Psoas muscle (tissue), 8 donors: ENCODE measurements at places on chromosomes 6 and 20. TPM values are rescaled to one million over a fixed set of nuclear protein-coding genes. Genes with fewer than 3 reads are reported as not detected.

- DNase-seq = no peak
Measured at GRCh38 chr6:4522453-4522852, 253.8 kb upstream of the CDYL start.

DNA sequence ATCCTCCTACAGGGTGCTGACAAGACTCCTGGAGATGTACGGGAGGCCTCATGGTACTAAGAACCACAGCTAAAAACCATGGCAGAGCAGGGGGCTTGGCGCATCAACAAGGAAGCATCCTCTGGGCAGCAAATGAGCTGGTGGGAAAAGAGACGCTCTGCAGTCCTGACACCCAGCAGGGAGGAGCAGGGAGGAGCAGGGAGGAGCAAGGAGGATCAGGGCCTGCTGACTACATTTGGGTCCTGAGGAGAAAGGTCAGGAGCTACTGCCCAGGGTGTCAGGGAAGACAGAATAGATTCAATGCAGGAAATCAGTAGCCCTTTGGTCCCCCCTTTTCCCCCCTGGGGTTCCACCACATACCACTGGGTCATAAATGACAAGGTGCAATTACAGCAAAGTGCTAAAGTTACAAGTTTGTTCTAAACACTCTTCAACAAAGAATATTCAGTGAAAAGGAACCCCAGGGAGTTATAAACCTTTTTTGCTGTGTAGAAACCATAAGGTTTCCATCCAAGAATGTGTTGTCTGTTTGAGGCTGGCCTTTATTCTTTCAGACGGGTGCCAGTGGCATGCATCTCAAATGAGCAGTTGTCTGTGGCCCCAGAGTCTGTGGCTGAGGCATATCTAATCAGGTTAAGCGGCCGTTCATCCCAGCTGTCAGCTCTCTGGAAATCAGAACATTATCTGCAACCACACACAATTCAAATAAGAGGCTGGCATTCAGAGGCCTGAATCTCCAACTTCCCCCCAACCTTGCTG is 325.0 kb downstream of the CDC5L start:
- DNase-seq = no peak

DNA sequence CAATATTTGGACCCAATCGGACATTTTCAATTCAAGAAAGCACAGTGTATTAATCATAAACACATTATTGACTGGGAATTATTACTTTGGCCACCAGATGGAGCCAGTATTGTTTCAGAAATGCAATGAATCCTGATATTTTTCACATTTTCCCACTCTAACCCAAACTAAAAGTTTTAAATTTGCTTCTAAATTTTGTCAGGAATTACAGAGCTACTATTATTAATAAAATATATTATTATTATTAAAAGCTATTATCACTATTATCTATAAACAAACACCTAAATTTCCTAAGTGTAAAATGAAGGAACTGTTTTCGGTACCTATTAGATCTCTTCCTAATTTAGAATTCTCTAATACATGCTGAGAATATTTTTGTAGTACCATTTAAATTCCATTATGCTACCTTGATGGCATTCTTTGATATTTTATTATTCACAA is 245.3 kb downstream of the OGFRL1 start:
- no peak for DNase-seq

DNA sequence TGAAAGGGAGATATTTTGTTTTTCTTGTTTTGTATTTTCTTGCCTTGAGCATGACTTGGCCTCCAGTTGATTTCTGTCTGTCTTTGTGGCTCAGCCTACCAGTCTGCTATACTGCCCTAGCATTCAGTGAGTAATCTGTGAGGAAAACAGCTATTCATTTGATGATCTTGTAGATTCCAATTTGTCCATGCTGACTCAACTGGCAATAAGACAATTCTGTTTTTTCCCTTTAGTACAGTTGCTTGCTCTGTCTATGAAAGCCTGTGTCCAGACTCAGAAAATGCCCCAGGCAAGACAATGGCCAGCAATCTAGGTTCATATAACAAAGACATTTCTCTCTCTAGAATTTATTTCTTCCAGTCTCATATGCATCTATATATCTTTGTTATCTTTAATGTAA is 10.9 kb upstream of the SOX4 start:
- no peak for DNase-seq

GRCh38 chr6:43895656-43896328 is 125.8 kb downstream of the VEGFA start:
- DNase-seq = no peak

GRCh38 chr6:9937031-9937763 is 477.7 kb downstream of the TFAP2A start:
- DNase-seq = no peak

GRCh38 chr6:159716247-159717096 is 10.8 kb upstream of the WTAP start:
- no peak for DNase-seq

The TFAP2B gene
- total RNA-seq = not detected

The KIAA1755 gene
- total RNA-seq = 0.16 TPM
